COR-L47 (cell line): ENCODE measurements at places on chromosomes 3 and 15.

DNA sequence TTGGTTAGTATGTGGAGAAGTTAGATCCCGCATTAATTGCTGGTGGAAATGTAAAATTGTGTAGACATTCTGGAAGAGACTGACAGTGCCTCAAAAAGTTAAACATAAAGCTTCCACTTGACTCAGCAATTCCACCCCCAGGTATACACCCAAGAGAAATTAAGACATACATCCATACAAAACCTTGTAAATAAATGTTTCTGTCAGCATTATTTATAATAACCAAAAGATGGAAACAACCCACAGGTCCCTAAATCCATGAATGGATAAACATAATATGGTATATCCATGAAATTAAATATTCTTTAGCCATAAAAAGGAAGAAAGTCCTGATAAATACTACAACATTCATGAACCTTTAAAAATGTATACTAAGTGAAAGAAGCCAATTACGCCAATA, 817.4 kb downstream of the NTRK3 start:
- DNase-seq, result no peak

- DNase-seq, result no peak
These were observed 47.0 kb downstream of the HEG1 start for GRCh38 chr3:125008766-125009165.

DNA sequence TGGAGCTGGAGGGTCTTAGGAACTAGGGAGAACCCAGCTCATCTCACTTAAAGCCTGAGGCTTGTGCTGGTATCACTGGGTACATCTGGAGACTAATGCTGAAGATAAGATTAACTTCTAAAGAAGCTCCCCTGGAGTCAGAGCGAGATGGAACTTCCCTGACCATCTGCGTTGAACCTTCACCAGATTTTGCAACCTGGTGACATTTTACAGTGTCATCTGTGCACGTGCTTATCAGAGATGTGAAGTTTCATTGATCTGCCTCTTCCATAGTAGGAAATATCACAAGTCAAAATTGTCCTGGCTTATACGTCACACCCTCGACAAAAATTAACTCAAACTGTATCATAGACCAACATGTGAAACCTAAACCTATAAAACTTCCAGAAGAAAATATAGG, 395.5 kb downstream of the SHQ1 start:
- no peak for DNase-seq

DNA sequence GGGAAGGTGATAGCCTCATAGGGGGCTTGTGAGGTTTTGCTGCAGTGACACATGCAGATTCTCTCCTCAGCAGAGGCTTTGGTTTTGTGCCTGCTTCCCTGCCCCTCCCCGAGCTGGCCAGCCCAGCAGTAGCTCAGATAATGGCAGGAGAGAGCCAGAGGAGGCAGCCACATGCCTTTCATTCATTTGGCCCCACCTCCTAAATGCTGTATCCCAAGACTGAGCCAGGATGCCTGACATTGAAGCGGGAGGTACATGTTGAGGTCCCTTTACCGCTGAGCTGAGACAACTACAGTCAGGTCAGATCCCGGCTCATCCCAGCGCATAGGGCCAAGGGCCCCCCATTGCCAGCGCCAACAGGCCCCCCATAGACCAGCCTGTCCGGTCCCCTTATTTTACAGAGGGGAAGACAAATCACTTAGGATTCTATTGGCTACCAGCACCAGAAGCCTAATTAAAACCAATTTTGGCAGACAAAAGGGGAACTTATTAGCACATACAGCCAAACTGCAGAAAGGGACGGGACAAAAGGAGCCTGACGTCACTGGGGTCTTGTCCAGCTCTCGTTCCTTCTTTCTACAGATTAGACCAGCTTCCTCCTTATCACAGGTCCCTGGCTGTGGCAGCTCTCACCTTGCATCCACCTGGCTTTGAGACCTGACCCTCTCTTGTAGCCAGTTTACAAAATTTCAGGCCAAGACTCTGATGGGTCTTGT, 12.1 kb upstream of the POLG start:
- no peak for DNase-seq

- no peak for DNase-seq
These were observed 33.2 kb downstream of the SLC25A26 start for GRCh38 chr3:66253790-66254620.

DNA sequence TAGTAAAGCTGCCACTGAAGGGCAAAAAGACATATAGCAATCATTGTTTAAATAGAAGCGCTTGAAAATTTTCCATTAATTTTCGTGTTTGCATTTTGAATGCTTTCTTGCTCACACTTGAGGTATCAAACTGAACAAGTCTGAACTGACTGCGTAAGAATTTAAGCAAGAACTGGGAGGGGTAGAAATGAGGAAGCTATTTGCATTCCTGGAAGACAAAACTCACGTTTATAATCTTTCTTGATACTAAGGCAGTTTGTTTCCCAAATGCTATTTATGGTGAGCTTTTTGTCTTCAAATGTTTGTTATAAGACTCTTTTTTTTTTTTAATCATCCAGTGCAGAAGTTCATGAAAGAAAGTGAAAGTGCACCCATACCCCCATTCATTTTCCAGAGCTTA, 499.8 kb upstream of the TPRG1 start:
- no peak for DNase-seq

DNA sequence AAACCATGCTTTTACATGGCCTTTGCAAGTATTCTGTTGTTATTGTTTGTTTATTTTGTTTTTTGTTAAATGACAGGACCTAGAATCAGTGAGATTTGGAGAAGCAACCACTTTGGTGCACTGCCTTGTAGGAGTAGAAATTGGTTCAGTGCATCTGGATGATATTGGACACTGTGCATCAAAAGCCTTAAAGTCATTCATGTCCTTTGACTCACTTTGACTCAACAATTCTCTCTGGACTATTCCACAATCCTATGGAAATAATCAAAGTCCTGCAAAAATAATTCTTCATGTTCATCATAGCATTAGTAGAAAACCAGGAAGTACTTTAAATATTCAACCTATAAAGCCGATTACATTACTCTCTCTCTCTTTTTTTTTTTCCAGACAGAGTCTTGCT, 224.8 kb downstream of the ABHD5 start:
- no peak for DNase-seq

- no peak for DNase-seq
These were observed 361.4 kb downstream of the CHL1 start for GRCh38 chr3:557972-558371.

- DNase-seq, result no peak
These were observed 30.9 kb upstream of the ATP1B3 start for GRCh38 chr3:141845407-141846049.

DNA sequence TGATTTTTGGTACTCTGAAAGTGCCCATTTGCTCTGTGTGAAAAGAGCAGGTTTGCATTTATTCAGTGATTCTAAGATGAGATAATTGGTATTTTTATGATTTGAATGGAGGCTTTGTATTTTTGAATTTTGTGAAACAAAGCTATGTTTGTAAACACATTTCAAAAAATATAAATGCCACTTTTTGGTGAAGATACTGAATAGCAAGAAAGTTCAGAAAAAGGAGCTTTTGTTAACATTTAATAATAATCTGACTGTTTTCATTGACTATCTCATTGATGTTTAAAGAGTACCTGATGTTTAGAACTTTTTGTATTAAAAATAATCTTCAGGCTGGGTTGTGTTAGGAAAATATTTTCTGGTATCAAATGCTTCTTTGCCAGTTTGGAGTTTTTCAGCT, 23.7 kb downstream of the TCF12 start:
- DNase-seq, result no peak

GRCh38 chr3:25474052-25474451, 46.0 kb downstream of the RARB start:
- no peak for DNase-seq

- no peak for DNase-seq
These were observed 59.1 kb downstream of the SUMF1 start for GRCh38 chr3:4407941-4408340.

GRCh38 chr15:83404121-83404520, 43.0 kb upstream of the SH3GL3 start:
- DNase-seq, result no peak

- no peak for DNase-seq
These were observed 3.6 kb downstream of the HGD start for GRCh38 chr3:120678331-120678947.

DNA sequence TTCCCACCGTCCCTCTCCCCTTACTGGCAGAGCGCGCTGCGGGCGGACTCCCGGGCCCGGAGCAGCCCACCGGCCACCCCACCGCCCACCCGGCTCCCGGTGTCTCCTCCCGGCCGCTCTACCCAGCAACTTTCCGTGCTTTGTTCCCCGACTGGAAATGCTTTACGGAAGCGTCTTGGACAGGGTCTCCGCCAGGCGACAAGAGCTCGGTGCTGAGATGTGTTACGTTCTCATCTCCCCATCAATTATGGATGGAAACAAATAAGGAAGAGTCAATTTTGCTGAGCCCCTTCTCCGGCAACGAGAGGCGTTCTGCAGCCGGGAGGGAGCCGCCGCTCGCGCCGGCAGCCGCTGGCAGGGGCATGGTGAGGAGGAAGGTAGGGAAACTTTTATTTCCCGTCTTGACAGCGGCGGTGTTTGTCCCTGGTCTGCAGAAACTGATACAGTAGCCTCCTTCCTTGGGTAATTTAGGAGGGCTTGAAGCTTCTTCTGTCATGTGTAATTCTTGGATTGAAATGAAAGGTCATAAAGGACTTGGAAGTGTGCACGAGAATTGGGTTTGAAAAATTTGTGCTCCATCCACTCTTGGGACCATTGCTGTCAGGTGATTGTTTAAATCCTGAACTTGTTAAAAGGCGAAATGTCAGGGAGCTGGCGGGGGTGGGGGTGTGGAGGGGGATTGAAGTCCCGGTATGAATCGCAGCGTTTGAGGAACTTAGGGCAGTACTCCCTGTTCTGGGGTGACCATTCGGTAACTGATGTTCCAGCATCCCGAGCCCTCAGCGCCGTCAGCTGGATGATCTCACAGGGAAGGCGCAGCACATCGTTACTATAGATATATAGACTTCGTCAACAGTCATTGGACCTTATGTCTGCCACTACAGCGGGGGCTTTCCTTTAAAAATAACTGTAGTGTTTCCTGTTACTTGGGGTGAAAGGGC, 1.5 kb downstream of the SEMA6D start:
- no peak for DNase-seq
